ENCODE measurements at places on chromosomes 2 and 18.
A peak's percentile ranks its signal among the peaks of the same experiment; 100 is the strongest.

GRCh38 chr2:230944123-230944653, 19.1 kb upstream of the GPR55 start:
- no peak for DNase-seq

- DNase-seq: peak; percentile 63
Observed at GRCh38 chr2:170155022-170155722, 22.8 kb upstream of the MYO3B start.

DNA sequence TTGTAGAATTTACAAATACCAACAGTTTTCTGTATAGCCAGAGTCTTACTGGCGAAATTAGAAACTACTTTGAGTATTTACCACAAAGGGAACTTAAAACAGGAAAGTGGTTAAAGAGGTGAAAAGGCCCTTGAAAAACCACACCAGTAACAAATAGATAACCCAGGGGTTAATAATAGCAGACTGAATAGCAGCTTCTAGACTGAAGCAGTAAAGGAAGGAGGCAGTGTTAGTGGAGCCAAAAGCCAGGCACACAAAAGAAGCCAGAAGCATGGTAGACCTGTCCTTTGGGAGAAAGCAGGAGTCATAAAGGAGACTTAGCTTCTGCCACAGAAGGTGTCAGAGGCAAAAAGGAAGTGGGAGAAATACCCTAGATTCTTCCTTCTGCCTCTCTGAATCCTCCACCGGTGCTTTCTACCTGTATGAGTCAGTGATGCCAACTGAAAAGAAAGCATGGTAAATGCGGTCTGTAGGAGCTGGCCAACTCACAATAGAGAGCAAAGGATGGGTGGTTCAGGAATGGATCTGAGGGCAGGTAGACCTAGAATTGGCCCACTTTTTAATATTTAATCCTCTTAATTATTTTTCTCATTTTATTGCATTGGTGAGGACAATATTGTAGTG, 97.3 kb downstream of the ARL6IP6 start:
- DNase-seq: no peak

GRCh38 chr2:152166633-152167032, 8.9 kb downstream of the STAM2 start:
- peak; percentile 70 for DNase-seq

DNA sequence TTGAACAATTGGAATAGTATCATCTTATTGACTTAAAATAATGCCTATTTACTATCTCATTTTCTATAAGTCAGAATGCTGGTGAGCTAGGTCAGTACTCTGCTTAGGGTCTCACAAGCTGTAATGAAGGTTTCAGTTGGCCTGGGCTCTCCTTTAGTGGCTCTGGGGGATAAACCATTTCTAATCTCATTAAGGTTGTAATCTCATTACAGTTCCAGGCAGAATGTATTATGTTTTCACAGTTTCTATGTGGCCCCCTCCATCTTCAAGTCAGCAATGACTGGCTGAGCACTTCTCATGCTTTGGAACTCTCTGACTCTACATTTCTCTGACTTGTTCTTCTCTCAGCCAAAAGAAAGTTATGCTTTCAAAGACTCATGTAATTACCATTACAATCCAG, 163.1 kb downstream of the CCDC178 start:
- no peak for DNase-seq

DNA sequence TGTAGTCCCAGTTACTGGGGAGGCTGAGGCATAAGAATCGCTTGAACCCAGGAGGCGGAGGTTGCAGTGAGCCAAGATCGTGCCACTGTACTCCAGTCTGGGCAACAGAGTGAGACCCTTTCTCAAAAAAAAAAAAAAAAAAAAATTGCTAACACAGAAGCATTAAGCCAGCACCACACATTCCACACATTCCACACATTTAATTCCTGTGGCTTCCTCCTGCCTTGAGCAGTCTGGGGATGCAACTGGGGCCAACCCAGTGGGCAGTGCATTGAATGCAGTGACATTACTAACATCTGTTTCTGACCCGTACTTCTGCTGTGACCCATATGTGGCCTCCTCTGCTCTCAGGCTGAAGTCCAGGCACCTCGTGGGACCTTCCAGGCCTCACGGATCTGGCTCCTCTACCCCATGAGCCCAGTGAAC, 107.0 kb downstream of the BCL2L11 start:
- peak; percentile 89 for DNase-seq

GRCh38 chr2:166057370-166058164, 70.3 kb downstream of the SCN1A start:
- DNase-seq: peak; percentile 62

- DNase-seq: no peak
Observed at GRCh38 chr2:198641161-198641560, 816.6 kb downstream of the SATB2 start.

DNA sequence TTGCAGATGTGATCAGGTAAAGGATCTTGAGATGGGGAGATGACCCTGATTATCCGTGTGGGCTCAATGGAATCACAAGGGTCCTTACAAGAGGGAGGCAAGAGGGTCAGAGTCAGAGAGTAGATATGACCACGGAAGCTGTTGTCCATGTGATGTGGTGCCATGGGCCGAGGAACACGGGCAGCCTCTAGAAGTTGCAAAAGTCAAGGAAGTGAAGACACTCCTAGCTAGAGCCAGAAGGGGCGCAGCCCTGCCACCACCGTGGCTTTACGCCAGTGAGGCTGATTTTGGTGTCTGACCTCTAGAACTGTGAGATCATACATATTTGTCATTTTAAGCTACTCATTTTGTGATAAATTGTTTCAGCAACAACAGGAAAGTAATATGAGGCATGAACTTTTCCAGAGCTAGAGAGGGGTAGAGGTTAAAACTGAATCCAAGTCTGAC, 114.4 kb downstream of the CAPN13 start:
- DNase-seq: no peak

DNA sequence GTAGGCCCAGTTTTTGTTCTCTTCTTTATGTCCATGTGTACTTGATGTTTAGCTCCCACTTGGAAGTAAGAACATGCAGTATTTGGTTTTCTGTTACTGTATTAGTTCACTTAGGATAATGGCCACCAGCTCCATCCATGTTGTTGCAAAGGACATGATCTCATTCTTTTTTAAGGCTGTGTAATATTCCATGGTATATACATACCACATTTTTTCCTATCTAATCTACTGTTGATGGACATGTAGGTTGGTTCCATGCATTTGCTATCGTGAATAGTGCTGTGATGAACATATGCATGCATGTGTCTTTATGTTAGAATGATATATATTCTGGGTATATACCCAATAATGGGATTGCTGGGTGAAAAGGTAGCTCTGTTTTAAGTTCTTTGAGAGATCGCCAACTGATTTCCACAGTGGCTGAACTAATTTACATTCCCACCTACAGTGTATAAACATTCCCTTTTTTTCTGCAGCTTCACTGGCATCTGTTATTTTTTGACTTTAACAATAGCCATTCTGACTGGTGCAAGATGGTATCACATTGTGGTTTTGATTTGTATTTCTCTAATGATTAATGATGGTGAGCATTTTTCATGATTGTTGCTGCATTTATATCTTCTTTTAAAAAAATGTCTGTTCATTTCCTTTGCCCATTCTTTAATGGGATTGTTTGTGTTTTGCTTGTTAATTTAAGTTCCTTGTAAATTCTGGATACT, 22.9 kb downstream of the LTBP1 start:
- DNase-seq: no peak

All from choroid plexus epithelial cell (primary cell).